NCI-H146 (cell line): ENCODE measurements at places on chromosomes 12 and 14.

- DNase-seq: no peak
Observed at GRCh38 chr14:61077951-61078720, 97.1 kb downstream of the SLC38A6 start.

DNA sequence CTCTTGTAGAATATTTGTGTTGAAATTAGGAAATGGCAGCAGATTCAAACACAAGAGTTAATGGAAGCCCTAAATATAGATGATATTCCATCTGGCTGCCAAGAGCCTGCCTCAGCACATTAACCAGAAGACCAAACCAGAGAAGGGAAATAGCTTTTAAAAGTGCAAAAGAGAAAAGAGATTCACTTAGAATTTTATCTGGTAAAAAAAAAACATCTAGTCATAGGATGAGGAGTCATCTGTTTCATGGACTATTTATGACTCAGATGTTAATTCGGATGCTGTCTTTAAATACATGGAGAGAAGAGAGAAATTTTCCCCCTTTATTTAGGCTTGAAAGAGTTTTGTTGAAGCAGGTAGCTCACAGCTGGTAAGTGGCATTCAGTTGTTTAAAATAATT is 201.6 kb upstream of the NUDT4 start:
- no peak for DNase-seq

- DNase-seq: no peak
Observed at GRCh38 chr14:74476107-74476506, 17.0 kb downstream of the NPC2 start.

GRCh38 chr12:88238406-88238805 is 96.3 kb downstream of the TMTC3 start:
- no peak for DNase-seq

DNA sequence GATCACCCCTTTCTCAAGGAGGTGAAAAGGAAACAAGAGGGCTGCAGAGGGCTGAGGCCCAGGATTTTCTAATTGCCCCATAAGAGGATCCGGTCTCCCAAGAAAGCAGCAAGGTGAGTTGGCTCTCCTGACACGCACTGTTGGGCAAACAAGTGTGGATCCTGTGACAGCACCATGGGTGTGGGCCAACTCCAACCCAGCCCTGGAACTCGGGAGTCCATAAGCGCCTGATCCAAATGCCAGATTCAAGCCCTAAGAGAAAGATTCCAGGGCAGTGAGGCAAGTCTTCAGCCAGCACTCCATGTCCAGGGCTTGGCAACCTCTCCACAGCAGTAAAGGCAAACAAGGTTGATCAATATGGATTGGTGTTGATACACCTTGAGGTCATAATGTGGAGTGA is 33.1 kb downstream of the KCNA5 start:
- DNase-seq: no peak

- no peak for DNase-seq
Observed at GRCh38 chr12:86670986-86671385, 414.8 kb upstream of the MGAT4C start.

DNA sequence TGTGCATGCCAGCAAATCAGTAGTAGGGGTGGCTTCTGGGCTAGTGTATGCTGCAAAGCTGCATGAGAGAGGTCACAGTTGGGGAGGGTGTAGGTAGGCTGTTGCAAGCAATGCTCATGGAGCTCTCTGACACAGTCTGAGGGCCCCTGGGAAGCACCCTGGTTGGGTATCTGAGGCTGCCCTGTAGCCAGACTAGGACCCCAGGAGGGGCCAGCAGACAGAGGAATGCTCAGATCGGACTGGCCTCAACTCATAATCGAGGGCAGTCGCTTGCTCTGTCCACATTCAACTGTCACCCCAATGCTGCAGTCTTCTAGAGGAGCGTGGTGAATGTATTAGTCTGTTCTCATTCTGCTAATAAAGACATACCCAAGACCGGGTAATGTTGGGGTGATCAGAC is 204.0 kb upstream of the ALG10 start:
- no peak for DNase-seq

GRCh38 chr14:44895716-44896115 is 66.0 kb downstream of the KLHL28 start:
- DNase-seq: no peak
